Retinal pigment epithelial cell (primary cell): ENCODE measurements at places on chromosomes 3 and 15.

GRCh38 chr15:101296418-101297405 lies 1.7 kb upstream of the SNRPA1 start:
- no peak for DNase-seq

DNA sequence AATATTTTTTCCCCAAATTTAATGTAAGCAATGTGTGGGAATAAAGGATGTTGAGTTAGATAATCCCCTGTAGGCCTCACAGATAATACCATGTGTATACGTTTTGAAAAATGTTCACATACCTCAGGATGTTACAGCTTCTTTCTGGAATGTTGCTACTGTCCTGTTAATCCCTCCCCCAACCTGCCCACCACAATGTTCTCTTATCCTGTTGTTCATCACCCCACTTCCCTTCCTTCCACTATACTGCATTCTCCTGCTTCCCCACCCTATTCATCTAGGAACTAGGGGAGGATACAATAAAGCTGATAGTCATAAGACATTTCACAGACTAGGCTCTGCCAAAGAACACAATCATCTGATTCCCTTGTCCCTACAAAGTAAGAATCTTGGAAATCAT lies 92.1 kb downstream of the IGF2BP2 start:
- no peak for DNase-seq

DNA sequence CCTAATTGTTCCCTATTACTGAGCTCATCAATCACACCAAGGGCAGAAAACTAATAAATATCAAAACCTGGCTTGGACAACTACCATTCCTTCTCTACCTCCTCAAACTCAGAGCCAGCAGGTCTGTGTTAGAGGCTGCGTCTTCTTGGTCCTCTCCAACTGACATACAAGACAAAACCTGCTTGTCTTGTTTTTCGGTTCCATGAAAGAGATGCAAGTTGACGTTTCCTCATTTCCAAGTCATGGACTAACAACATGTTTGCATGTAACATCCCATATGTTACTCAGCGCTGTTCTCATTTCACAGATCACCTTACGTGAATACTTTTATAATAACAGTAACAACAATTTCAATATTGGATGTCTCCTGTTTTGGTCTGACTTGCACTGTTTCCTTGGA lies 110.9 kb downstream of the LMLN start:
- no peak for DNase-seq

DNA sequence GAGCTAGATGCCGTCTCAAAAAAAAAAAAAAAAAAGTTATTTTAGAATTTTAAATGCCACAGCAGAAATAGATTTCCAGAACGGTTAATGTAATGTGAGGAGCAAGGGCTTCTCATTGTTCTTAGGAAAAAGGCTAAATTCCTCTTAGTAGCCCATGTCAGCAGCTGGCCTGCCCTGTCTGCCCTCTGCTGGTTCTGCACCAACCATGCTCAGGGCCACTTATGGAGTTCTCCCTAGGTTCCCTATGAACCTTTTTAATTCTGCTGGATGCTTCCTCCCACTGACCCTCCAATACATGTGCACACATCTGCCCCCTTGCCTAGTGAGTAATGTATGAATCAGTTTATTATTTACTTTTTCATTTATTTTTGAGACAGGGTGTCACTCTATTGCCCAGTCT lies 32.2 kb upstream of the DPPA4 start:
- DNase-seq, result no peak

GRCh38 chr3:30193625-30194044 lies 412.8 kb upstream of the TGFBR2 start:
- no peak for DNase-seq
